Stimulated activated CD4-positive, alpha-beta T cell treated with anti-CD3 and anti-CD28 coated beads, Interleukin-12 subunit alpha, Interleukin-12 subunit beta, amount 100 ng/mL, for 4 hours (primary cell): ENCODE measurements at places on chromosomes 1 and 21.
A peak's percentile ranks its signal among the peaks of the same experiment; 100 is the strongest.

GRCh38 chr1:233463333-233463732, 135.8 kb downstream of the MAP3K21 start:
- no peak for DNase-seq

DNA sequence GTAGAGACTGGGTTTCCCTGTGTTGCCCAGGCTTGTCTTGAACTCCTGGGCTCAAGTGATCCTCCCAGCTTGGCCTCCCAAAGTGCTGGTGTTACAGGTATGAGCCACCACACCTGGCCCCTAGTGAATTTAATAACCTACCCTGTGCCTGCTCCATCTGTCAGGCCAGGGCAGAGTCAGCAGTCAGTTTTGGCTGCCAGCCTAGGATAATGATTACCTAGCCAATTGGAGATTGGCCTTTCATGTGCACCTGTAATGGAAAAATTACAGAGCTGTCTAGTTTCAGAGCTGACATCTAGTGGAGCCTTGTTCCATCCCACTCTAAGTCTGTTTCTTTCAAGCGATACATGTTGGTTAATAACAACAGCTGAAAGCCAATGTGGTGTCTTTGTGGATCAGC, 92.0 kb downstream of the DIRAS3 start:
- no peak for DNase-seq

GRCh38 chr1:233513431-233513830, 100.5 kb upstream of the KCNK1 start:
- no peak for DNase-seq

DNA sequence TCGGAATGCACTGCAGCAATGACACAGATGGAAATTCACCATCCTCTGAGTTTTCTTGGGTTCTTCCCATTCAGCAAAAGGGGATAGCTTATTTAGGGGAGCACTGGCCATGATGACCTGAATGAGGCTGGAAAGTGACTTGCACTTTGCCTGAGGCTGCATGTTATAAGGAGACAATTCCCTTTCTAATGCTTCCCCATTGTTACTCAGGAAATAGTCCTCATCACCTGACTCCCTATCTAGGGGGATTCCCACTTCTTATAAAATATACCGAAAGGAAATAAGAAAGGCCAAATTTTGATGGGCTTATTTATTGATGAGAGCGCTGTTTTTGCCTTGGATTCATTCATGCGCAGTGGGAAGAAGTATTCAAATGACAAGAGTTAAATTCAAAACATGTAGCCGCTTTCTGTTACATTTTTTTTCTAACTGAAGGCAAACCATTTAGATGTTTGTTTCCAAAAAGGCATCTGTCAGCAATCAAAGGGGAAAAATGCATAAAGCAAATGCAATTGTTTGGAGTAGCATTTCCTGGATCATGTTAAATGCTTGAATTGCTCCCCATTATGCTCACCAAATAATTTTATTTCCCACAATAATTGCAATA, 220.3 kb upstream of the NFIA start:
- DNase-seq: no peak

GRCh38 chr21:41866274-41866809, 12.8 kb downstream of the PRDM15 start:
- no peak for DNase-seq

- no peak for DNase-seq
Measured at GRCh38 chr1:117225931-117226330, 15.2 kb upstream of the VTCN1 start.

DNA sequence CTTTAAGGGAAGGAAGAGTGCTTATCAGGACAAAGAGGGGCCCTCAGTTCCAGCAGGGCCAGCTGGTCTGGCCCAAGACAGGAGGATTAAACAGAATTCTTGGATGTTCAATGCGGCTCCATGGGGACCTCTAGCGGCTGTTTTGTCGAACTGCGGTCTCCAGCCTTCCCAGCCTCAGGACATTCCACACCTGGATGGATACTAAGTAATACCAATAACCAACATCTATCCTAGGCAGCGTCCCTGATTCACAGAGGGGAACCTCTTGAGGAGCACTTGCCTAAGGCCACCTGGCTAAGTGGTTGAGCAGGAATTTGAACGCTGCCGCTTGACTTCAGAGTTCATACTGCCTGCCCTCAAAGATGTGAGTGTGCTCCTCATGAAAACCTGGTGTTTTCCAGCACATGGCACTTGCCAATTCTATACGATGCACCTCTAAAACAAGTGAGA, 15.5 kb upstream of the CD247 start:
- DNase-seq: peak; percentile 61

GRCh38 chr1:155210314-155211104, 2.0 kb downstream of the MTX1 start:
- DNase-seq: no peak

- DNase-seq: no peak
Measured at GRCh38 chr1:205286335-205286950, 35.1 kb downstream of the NUAK2 start.

DNA sequence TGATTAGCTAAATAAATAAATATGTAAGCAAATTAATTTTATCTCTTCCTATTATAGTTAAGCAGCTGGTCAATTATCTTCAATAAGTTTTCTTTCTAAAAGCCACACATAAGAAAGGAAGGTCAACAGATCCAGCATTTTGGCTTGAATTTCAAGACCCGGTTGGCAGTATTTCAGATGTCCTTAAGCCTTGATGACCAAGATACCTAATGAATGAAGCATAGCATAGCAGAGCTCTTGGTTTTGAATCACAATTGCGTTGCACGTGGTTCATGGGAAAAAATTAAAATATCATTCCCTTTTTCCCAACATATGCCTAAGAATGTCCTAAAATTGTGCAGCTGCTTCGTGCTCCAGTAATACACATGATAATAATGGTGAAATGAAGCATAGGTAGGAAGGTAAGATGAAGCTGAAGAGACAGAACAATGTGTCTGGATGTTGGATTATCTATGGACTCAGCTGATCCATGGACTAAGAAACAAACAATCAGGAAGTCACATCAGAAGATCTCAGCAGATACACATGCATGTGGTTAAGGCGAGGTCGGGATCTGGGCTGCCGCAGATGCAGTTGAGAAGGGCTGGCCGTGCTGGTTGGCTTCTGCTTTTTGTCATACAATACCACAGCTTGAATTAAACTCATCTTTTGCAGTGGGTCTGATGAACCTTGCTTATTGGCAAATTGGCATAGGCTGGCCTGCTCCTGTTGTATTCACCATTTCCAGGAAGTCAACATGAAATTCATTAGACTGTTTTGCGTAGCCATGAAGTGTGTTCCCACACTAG, 284.9 kb upstream of the RUNX1 start:
- no peak for DNase-seq

- no peak for DNase-seq
Measured at GRCh38 chr1:51858892-51859291, 19.6 kb downstream of the NRDC start.

- DNase-seq: no peak
Measured at GRCh38 chr1:14015917-14016316, 315.9 kb downstream of the PRDM2 start.

GRCh38 chr1:221451741-221452140, 290.1 kb downstream of the DUSP10 start:
- no peak for DNase-seq

DNA sequence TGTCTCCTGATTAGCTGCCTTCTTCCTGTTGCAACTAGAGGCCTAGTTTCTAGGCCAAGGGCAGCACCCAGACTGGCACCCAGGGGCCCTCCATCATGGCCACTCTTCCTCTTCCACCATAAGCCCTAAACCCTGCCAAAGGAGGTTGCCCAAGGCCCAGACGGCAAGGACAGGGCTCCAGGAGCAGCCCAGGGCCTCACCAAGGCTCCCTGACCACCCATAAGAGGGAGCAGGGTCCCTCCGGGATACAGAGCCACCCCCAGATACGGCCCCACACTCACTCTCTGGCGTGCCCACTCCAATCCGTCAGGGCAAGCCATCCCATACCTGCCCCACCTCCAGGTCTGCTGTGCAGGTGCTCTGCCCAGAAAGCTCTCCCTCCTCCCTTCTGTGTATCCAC, 79.9 kb downstream of the ITPKB start:
- DNase-seq: no peak

DNA sequence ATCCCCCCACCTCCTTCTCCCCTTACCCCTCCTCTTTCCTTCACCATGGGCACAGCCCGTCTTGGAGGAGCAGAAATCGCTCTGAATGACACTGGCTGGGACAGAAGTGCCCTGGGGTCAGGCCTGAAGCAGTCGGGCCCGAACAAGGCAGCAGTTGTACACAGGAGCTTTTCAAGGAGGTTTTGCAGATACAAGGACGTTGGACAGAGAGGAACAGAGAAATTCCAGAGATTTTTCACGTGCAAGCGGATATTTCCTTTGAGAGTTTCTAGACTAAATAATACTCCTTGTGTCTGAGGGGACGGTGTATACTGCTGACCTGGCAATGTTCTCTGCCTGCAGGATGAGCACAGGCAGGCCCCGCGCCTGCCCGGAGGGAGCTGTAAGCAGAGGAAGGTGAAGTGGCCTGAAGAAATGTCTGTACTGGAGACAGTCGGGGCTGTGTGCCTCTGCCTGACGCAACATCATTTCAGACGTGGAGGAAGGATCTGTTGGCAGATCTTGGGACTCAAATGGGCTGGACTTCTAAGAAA, 95.3 kb upstream of the SLC25A33 start:
- no peak for DNase-seq

- no peak for DNase-seq
Measured at GRCh38 chr1:47865881-47866535, 131.2 kb downstream of the TRABD2B start.

- peak; percentile 87 for DNase-seq
Measured at GRCh38 chr1:110209715-110210603, at the start of gene KCNC4. KCNC4 (plus strand) TSS chr1:110210314; CDS start chr1:110211500, 1,186 bp downstream.

DNA sequence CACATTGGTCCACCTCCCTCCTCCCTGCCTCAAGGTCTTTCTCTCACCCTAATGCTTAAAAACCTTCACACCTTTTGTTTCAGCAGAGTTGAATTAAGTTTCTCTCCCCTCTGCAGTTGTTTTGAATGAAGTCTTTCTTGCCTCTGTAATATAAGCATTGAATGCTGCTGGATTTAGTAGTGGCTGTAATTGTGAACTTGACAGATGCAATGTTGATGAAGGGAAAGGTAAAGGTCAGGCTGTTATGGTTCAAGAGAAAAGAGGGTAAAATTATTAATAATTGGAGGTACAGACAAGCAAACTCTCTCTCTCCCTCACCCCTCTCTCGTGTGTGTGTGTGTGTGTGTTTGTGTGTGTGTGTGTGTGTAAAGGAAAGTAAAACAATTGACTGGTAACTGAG, 509.8 kb downstream of the AMY1C start:
- no peak for DNase-seq

GRCh38 chr21:26852423-26852822, 7.2 kb upstream of the ADAMTS1 start:
- DNase-seq: no peak

- no peak for DNase-seq
Measured at GRCh38 chr1:23722652-23723051, 20.6 kb upstream of the ELOA start.

GRCh38 chr1:75131565-75132241, 2.5 kb upstream of the LHX8 start:
- DNase-seq: no peak

- DNase-seq: no peak
Measured at GRCh38 chr1:244730934-244731434, 78.1 kb downstream of the DESI2 start.

DNA sequence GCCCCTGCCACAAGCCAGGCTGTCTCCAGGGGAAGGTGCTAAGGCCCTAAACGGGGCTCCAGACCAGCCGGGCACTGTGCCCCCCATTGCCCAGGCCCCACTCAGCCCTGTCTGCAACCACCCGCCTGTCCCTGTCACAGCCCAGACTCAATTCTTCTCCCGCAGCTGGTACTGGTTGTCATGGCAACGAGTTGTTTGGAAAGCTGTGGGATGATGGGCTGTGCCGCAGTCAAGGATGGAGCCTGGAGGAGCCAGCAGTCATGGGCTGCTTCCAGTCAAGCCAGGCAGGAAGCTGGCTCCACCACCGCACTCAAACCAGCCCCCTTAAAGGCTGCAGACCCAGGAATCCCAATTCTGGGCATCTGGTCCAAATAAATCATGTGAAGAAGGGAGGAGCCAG, 4.2 kb downstream of the SPOCD1 start:
- DNase-seq: no peak

GRCh38 chr1:42013881-42014470, 95.3 kb upstream of the HIVEP3 start:
- DNase-seq: no peak

- peak; percentile 65 for DNase-seq
Measured at GRCh38 chr21:42309753-42310213, 5.4 kb downstream of the TFF3 start.

DNA sequence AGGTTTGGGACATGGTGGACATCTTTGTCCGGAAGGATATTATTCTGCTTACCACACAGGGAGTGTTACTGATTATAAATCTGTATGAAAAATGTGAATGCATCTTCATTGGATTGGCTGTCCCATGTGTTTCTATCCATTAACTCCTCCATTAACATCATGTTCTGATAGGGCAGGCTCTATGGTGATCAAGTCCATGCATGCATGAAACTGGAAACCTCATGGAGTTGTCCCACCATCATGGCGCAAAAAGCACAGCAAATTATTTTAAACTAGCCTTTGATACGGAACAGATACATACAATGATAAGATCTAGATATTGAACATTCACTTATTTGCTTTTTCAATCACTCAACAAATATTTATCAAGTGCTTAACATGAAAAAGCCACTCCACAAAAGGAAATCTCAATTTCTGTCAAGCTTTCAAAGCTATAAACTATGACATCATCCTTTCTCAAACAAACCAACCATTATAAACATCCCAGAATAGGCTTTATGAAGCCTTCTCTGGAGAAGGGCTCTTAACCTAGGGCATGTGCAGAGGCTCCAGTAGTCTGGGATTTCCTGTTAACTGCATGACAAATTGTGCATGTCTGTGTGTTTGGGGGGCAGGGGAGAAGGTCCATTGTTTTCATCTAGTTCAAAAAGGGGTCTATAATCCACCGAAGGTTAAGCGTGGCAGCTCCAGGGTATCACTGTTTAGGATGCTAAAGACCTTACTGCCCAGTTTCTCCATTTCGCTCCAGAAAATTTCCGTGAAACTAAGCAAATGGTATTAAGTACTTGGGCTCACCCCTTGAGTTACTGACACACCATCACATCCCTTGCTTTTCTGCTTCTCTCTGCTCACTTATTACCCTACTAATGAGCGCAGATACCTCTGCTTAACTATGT, 46.1 kb downstream of the ADAMTS1 start:
- DNase-seq: no peak

GRCh38 chr1:12406211-12407021, 176.6 kb downstream of the VPS13D start:
- DNase-seq: no peak

DNA sequence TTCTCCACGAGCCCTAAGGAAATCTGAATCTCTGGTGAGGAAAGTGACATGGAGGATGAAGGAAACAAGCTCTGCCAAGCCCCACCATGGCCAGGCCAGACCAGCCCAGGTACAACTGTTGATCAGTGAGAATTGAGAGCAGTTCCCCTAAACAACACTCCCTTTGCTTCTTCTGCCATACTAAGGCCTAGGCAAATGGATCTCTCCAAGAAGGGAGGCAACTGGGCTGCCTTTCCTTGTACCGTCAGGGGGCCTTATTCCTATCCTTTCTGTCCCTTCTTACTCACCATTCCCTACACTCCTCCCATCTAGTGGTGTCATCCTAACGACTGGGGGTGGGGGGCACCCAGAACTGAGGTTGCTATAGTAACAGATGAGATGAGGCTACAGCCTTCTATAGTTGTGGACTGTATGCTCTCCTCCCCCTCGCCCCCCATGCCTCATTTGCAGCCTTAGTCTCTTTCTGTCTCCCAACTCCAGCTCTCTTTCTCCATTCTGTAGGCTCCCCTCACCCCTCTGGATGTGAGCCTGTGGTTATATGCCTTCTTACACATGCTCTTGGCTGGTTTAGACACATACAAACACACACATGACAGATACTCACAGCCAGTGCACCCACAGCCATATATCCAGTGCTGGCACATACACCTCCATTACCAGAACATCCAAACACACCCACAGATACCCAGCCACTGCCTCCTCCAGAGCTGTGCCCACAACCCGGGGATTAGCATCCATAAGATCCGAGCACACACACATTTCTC, 3.6 kb downstream of the PEA15 start:
- DNase-seq: no peak
